Adrenal gland (tissue), 19 donors: ENCODE measurements at places on chromosomes 11 and 22.

DNA sequence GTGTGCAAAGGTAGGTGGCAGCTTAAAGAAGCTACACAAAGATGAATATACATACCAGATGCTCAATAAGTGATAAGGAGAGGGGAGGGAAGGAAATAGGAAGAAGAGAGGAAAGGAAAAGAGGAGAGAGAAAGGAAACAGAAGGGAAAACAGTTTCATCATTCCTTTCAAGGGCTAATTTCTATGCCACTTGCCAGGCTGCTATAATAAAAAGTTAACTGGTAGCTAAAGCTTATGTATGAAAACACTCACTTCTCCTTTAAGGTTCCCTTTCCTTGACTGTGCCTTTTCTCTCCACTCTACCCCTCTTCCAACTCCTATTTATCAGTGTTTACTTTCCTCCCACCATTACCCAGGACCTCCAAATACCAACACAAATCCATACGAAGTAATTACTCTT is 347.9 kb downstream of the DLG2 start:
- no peak for DNase-seq

DNA sequence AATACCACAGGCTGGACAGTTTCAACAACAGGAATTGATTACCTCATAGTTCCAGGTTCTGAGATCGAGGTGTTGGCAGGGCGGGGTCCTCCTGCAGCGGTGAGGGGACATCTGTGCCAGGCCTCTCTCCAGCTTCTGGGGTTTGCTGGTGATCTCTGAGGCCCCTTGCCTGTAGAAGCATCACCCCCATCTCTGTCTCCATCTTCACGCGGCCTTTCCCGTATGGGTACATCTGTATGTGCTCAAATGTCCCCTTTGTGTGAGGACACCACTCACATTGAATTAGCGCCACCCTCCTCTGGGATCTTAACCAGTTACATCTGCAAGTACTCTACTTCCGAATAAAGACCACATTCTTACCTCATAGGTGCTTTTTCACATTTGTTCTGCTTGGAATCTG is 1029.9 kb downstream of the BRD1 start:
- no peak for DNase-seq

- DNase-seq, result no peak
Measured at GRCh38 chr22:37309211-37310074, 27.1 kb downstream of the CYTH4 start.

DNA sequence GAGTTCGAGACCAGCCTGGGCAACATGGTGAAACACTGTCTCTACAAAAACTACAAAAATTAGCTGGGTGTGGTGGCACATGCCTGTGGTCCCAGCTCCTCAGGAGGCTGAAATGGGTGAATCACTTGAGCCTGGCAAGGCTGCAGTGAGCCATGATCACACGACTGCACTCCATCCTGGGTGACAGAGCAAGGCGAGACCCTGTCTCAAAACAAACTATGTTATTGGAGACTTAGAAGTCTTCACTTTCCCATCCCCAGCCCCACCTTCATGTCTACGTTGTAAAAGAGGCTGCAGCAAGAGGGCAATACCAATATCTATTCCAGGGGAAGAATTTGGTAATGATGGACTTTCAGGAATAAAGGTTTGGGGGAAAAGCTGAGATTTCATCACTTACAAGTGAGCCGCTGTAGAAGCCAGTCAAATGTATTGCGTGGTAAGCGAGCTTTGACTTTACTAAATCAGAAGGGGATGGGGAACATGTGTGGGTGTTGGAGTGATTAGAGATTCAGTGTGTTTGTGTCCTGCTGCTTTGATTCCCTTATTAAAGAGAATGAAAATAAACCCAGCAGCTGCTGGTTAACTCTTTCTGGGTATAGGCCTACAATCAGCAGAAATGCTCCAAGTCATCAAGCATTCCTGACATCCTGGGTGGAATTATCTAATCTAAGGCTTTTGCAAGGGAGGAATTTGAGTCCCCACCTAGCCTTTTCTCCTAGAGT is 53.7 kb downstream of the UBASH3B start:
- no peak for DNase-seq

DNA sequence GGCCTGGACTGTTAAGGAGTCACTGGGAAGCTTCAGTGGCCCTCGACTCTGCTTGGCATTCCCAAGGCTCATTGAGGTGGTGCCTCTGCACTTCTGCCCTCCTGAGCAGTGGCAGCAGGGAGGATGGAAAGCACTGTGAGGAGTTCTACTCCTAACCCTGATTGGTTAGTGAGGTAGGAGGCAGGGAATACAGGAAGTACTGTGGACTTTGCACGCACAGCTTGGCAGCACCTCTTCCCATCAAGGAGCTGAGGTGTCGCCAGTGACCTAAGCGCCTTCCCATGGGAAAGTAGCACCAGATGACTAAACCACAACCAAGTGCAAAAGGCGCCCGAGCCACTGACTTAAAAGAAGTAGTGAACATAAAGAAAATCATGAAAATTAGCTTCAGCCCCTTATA is 152.5 kb upstream of the CADM1 start:
- DNase-seq, result no peak

- no peak for DNase-seq
Measured at GRCh38 chr11:92111287-92111686, 113.3 kb upstream of the FAT3 start.

DNA sequence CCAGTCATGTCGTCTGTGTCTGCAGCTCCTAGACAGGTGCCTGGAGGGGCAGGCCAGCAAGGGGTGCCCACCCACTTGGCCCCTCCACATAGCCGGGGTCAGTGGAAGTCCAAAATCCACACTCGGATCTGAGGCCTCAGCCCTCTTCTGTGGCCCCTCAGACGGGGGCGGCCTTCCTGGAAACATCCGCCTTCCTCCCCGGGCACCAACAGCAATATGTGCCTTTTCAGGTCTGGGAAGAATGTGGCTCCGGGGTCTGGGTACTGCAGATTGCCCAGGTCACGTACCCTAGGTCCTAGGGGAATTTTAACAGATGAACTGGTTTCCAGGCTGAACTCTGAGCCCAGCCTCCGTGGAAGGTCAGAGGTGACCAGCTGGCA is 208.6 kb downstream of the CTTN start:
- no peak for DNase-seq

DNA sequence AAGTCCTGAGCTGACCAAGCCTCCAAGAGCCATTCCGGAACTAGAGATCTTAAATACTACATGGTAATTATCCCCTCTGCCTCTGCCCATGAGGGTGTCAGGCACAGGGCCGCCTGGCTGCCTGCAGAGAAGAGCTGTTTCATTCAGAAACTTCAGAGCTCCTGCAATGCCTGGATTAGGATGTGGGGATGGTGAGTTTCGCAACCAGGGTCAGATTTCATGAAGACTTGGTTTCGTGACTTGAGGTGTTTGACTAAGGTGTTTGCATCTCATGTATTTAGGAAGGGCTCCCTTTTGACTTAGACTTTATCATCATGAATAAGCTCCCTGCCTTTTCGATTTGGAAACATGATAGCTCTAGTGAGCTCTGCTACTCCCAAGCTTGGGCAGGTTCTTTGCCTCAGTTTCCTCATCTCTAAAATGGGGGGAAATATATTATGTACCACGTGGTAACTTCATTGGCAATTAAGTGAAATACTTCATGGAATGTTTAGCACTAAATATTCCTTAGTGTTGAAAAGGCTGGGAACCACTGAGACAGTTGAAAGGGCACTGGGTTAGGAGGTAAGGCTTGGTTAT is 9.1 kb downstream of the TIMP3 start:
- no peak for DNase-seq

DNA sequence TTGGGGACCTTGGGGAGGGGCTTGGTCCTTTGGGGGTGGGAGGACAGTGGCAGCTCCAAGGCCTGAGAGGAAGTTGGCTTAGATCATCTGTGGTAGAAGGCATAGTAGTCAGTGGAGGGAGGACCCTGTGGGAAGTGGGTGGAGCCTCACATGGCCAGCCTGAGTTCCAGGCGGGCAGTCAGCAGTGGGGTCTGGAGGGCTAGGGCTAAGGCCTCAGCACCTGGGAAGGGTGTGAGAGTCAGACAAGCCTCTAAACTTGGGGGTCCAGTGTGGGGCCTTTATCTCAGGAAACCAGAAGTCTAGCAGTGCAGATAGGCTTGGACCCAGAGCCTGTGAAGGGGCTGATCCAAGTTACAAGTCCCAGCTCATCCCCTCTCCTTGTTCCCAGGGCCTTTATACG is 4.0 kb downstream of the NLRX1 start:
- no peak for DNase-seq

GRCh38 chr22:50603511-50604255 is 3.1 kb downstream of the MAPK8IP2 start:
- no peak for DNase-seq

GRCh38 chr22:35128637-35129036 is 62.7 kb downstream of the ISX start:
- DNase-seq, result no peak

DNA sequence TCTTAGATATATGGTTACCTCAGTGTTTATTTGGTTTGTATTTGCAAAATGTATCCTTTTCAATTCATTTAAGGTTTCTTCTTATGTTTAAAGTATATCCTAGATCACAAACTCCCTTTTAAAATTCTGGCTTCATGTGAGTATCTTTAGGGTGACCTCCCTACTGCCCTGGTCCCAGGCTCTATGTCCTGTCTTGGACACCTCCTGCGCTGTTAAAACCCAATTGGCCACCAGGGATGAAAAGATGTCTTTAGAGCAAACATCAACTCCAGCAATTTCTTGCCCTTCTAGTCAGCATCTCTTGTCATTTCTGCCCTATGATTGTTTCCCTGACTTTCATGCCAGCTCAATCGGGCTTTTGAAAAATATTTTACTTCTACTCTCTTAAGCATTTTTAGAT is 28.8 kb upstream of the SYT13 start:
- no peak for DNase-seq

- no peak for DNase-seq
Measured at GRCh38 chr11:43952020-43952400, 9.6 kb downstream of the C11orf96 start.

DNA sequence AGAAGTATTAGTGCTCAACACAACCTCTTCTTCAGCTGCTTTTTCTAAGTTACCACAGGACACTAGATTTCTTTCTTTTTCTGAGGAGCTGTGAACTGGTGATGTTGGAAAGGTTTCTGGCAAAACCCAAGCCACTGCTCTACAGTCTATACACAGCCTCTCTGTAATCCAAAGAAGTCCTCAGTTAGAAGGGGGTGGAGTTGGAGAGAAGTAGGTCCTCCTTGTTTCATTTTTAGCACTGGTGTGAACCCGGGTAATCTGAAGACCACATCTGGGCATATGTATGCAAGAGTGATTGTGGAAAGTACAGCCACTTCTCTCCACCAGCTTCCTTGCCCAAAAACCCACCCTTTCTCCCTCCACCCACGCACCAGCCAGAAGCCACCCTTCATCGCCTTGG is 1168.1 kb downstream of the LRRC4C start:
- DNase-seq, result no peak

- DNase-seq, result no peak
Measured at GRCh38 chr11:20097319-20098221, 62.7 kb downstream of the DBX1 start.

- DNase-seq, result no peak
Measured at GRCh38 chr11:134429106-134429505, 17.1 kb upstream of the B3GAT1 start.
